ENCODE measurements at places on chromosomes 5 and 9.

DNA sequence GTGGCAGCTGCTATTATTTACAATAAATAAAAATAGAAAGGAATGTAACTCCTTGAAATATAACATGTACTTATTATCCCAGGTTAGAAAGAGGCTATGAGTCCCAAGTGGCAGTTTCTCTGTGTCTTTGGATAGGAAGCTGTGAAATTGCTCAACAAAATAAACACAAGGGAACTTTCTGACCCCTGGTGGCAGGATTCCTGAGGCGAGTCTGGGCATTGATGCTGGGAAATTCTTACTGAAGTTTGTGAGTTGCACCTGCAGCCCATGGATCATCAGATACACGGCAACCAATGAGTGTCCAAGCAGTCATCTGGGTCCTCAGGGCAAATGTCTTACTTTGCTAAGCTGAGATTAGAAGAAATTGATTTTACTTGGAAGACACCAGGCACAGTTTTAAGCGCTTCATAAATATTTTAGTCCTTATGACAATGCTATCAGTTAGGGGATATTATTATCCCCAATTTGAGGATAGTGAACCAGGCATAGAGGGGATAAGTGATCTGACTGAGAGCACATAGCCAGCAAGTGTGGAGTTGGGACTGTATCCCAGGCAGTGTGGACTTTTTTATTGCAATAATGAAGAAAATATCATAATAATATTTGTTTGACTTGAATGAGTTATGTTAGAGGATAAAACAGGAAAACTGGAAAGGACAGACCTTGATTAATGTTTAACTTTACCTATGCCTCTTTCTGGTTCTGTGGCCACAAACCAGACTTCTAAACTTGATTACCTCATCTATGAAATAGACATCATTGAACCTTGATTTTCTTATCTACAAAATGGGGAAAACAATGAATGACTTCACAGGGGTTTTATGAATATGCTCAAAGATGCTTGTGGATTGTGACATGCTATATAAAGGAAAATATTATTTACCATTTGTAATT, 265.5 kb upstream of the ADAMTSL1 start:
- DNase-seq: no peak

- DNase-seq: peak; percentile 32
Observed at GRCh38 chr5:52987711-52988331, 1.3 kb upstream of the ITGA2 start.

DNA sequence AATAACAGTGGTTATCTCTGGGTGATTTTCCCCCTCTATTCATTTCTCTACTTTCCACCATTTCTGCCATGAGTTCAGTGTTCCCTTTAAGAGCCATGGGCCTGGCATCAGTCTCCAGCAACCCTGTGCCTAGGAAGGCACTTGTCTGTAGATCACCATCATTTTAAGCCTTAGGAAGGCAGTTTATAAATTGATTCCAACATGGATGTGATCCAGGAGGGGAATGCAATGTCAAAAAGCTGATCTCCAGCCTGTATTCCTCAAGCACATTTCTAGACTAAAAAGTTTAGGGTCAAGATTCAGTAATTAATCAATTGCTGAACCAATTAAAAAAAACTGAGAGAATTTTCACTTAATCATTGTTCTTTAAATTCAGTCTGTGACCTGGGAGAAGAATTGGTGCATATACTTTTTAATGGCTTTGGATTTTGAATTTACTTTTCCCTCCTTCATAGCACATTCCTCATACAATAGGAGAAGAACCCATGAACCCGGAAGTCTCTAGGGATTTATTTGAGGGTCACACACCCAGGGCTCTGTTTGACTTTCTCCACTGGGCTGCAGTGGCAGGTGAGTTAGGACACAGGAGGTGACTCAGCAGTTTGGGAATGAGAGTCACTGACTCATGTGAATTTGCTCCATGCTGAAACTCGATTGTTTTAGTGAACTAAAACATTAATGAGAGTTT, 6.1 kb upstream of the ERMP1 start:
- DNase-seq: no peak

- no peak for DNase-seq
Observed at GRCh38 chr9:114899461-114899860, 30.9 kb downstream of the TNFSF8 start.
